Thoracic aorta (tissue), 2 donors: ENCODE measurements at places on chromosomes 7 and 10. TPM values are rescaled to one million over a fixed set of nuclear protein-coding genes. Genes with fewer than 3 reads are reported as not detected.

The LAMB1 gene
- 144 TPM for total RNA-seq

- H3K36me3 ChIP-seq, result no peaks in the 10 kb centered on the region
- H3K27me3 ChIP-seq, result no peaks in the 10 kb centered on the region
- H3K4me1 ChIP-seq, result no peaks in the 10 kb centered on the region
- H3K27ac ChIP-seq, result no peak overlapping the region
Measured at GRCh38 chr10:97034958-97035769, 150.6 kb downstream of the SLIT1 start.

DNA sequence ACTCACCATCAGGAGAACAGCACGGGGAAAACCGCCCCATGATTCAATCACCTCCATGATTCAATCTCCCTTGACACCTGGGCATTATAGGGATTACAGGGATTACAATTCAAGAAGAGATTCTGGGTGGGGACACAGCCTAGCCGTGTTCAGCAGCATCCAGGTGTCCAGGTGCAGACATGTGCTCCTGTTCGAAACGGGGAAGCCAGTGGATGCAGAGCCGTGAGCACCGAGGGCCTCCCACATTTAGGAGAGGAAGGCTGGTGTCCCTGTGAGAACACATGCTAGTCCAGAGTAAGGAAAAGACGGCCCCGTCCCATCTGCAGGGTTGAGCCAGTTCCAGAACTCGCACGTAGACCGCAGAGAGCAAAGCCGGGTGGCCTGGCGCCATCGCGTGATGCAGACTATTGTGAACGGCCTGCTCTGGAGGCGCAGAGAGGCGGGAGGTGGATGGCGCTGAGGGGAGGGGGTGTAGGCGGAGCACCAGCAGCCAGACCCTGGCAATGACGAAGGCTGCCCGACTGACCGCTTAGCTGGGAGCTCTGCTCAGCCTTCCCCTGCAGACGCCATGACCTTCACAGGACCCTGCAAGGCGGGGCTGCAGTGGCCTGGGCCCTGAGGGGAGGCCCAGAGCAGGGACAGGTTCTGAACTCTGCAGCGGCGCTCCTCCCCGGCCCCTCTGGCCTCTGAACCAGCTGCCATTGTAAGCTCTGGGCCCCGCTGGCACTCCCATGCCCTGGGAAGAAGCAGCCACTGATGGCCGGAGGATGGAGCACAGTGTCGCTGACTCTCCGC, 141.6 kb upstream of the TCERG1L start:
- H3K4me3 ChIP-seq, result no peak overlapping the region
- H3K4me1 ChIP-seq, result no peaks in the 10 kb centered on the region
- no peak overlapping the region for H3K27ac ChIP-seq
- no peaks in the 10 kb centered on the region for H3K27me3 ChIP-seq
- no peaks in the 10 kb centered on the region for H3K36me3 ChIP-seq
- no peak for DNase-seq

DNA sequence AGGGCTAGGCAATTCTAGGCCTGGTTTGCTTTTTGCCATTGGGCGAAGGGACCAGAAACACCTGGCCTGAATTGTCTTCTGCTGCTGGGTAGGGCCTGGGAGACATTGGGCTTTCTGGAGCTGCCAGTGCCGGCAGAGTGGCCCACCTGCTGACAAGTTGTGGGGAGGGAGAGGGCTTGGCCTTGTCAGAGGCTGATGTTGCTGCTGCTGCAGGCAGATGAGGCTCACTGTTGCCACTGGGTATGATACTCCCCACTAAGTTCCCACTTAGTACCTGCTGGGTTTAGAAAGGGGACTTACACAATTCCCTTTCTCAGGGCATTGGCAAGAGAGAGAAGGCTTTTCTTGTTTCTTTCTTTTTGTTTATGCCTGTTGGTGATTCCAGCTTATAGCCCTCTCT, 289.6 kb upstream of the NPVF start:
- H3K4me3 ChIP-seq, result no peak overlapping the region
- H3K4me1 ChIP-seq, result no peaks in the 10 kb centered on the region
- H3K27ac ChIP-seq, result no peak overlapping the region
- no peak for DNase-seq
- no peaks in the 10 kb centered on the region for H3K36me3 ChIP-seq
